ENCODE measurements at places on chromosomes 16 and 17.

GRCh38 chr16:705431-706188 lies at the start of gene FBXL16:
Gene FBXL16, minus strand, starts transcription at chr16:705801. Its CDS starts 8,396 bp downstream, at chr16:697405.
- DNase-seq, result no peak

GRCh38 chr16:57016301-57016700 lies 26.9 kb downstream of the NLRC5 start:
- no peak for DNase-seq

DNA sequence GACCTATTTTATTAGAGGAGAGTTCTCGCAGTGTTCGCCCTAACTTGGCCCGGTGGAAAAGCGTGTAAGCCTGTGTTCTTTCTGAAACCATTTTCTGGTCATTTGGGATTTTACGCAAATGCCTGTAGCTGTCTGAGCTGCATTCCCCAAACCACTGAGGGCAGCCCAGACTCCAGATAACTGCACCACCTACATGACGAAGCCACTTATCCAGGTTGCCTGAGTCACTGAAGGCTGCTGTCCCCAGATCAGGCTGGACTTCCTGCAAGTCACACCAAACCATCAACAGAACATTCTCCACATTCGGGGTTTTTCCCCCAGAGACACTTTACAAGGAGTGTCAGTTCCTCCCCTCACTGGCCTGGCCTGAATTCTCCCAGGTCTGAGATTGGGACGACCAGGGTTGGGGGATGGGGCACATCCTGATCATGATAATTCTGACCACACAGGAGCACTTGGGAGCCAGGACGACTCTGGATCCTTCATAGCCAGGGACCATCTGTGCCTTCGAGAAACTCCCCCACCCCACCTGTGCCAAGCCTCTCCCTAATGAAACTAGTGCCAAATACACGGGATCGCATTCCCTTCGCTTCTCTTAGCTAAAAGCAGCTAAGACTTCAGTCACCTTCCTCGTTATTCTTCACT lies 2.3 kb downstream of the RPRML start:
- DNase-seq, result peak; percentile 46

DNA sequence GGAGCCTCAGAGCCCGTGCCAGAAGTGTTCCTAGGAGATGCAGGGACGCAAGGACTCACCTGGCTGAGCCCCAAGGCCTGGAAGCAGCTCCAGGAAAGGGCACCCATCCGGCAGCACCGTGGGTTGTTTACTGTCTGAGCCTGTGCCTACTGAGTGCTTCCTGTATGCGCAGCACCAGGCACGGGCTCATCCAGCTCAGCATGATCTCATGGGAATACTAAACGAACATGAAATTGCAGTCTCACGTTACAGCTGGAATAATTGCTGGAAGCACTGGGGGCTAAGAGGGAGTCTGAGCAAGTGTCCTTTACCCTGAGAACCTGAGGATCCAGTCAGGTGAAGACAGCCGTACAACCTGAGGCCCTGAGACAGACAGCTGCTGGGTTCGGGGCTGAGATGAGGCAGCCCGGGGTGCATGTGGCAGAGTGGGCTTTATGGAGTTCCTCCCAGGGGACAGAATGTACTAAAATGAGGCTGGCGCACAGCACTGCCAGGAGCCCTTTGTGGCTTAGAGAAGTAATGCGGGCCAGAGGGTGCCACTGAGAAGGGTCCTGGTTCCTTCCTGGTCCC lies 5.4 kb downstream of the CTRL start:
- DNase-seq, result no peak

GRCh38 chr16:17335826-17336529 lies 134.8 kb downstream of the XYLT1 start:
- no peak for DNase-seq

DNA sequence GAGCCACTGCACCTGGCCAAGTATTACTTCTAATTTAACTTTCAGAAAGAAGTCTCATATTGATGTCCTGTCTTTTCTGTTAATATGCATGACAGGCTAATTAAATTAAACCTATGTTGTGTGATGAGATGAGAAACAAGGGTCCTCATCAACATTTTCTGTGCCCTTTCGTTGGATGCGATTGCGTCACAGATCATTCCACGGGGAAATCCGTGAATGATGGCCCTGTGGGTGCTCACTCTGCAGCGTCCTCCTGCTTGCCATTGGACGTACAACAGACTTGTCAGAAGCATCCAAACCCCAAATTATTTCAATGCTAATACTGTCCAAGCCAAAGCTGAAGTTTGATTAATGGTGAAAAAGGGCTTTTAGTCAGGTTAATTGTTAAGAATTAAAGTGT lies 197.0 kb downstream of the MRTFB start:
- no peak for DNase-seq

- DNase-seq, result no peak
Measured at GRCh38 chr17:16470265-16470664, 21.7 kb downstream of the LRRC75A start.

- DNase-seq, result no peak
Measured at GRCh38 chr17:82054351-82055022, 2.8 kb downstream of the GPS1 start.

DNA sequence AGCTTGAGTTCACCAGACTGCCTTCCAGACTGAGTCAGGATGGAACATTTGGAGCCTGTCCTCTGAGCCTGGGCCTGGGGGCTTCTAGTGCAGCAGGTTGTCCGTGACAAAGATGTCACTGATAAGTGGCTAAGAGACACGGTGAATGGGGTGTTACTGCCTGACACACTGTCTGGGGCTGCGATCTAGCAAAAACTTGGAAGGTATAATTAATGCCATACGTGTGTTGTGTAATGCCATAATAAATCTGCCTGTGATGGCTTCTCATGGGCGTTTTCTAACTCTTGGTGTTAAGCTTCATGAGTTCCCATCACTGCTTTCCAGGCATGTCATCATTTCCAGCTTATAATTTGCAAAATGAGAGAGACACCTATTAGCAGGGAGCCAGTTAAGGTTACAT lies 215.4 kb downstream of the UTP18 start:
- no peak for DNase-seq

DNA sequence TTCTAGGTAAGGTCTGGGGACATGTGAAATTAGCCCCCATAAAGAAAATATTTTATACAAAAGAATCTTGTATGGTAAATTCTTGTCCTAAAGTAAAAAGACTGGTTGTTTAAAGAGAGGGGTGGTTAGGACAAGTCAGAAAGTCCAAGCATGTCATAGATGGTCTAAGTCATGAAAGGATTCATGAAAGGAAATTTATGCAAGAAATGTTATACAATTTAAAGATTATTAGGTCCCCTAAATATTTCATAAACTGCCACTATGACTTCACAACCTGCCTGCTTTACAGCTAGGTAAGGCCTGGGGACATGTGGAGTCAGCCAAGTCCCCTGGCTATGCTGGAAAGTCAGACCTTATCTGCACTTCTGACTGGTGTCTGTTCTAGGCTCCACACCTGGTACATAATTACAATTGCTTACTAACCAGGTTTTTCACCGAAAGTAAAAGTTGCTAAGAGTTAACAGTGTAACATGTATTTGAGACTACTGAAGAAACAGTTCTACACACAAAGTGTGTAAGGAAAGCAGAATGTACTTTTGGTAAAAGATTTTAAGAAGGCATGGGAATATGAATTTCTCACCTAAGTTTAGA lies 17.0 kb downstream of the N4BP1 start:
- DNase-seq, result no peak

- no peak for DNase-seq
Measured at GRCh38 chr16:81231014-81231413, 7.5 kb upstream of the BCO1 start.

GRCh38 chr16:81623365-81624102 lies 155.6 kb upstream of the PLCG2 start:
- peak; percentile 63 for DNase-seq
